Hepatocyte (in vitro differentiated cells): ENCODE measurements at places on chromosomes 6 and 20. TPM values are rescaled to one million over a fixed set of nuclear protein-coding genes. Genes with fewer than 3 reads are reported as not detected.

RBCK1 gene
- total RNA-seq, result 56.8 and 76.4 TPM in 2 replicates

MAP1LC3A gene
- total RNA-seq, result 28.1 and 32.1 TPM in 2 replicates

SALL4 gene
- 12.7 and 14.9 TPM in 2 replicates for total RNA-seq

CSTF1 gene
- 34.8 and 38.6 TPM in 2 replicates for total RNA-seq

ESR1 gene
- total RNA-seq, result 0.07 and 0.08 TPM in 2 replicates

DNA sequence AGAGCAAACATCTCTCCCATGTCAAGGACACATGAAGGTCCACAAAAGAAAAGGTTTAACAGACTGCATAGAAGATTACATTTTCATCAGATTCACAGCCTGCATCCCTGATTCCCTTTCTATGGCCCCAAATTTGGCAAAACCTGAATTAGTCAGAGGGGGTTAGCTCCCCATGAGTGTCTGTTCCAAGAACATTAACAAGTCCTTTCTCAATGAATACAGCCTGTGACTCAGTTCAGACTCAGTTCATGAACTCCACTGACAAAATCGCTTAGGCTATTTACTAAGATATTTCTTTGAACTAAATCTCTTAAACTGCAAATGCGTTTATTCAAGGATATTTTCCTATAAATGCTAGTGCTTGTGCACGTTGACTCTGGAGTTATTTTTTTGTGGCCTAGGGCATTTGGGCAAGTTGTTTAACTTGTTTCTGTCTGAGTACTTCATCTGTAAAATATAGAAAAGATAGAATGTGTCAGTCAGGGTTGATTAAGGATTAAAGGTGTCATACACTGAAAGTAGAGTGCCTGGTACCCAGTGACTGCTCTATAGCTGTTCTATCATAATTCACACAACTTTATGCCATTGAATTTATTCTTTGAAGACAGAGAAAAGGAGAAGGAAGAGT lies 422.6 kb downstream of the HTR1B start:
- H3K27me3 ChIP-seq, result no peaks in the 10 kb centered on the region
- H3K4me1 ChIP-seq, result no peaks in the 10 kb centered on the region
- no peak overlapping the region for H3K27ac ChIP-seq
- DNase-seq, result no peak
- no peak overlapping the region for H3K4me3 ChIP-seq

DNA sequence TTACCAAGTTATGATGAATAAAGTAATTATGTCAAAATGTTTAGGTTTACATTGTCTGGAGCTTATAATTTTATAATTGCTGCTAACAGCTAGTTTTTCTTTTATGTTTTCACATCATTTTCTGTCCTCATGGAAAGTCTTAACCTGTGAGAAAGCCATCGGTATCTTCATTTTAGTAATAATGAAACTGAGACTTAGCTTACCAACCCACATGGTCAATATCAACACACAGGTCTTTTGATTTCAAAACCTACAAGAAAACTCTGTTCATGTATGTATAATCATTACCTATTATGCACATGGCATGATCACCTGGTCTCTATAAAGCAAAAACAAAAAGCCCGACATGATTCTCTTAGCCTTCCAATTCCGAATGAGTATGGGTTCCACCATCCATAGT lies 61.9 kb downstream of the KCNQ5 start:
- DNase-seq, result no peak
- H3K4me3 ChIP-seq, result no peak overlapping the region
- H3K4me1 ChIP-seq, result no peaks in the 10 kb centered on the region
- no peaks in the 10 kb centered on the region for H3K27me3 ChIP-seq
- H3K27ac ChIP-seq, result no peak overlapping the region
- H3K36me3 ChIP-seq, result no peaks in the 10 kb centered on the region

DNA sequence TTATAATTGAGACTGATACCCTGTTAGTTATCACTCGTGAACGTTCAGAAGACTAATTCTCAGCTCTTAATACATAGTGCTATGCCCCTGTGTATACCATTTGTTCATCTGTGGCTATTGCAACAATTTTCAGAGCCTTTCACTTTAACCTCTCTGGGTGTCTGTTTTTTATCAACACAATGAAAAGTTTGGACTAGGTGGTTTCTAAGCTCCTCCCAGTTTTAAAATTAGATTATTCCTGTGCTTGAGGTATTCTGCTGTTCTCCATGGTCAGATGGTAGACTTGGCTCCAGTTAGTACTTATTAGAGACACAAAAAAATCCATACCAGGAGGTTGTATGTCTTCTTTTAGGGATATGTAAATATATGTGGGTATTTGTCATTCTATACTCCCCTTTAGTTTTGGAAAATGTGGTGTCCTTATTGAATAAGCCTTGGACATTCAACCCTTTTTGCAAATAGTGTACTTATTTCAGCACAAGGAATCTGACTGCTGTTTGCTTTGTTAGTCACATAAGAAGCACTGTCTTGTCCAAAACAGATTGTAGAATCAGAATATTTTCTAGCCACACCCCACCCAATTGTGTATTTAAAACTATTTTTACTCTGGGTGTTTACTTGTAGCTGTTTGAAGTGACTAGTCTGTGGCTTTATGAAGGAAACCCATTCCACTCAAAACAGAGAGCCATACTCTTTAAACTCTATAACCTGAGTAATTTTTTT lies 2.0 kb upstream of the COL10A1 start:
- no peak overlapping the region for H3K27ac ChIP-seq
- no peaks in the 10 kb centered on the region for H3K4me1 ChIP-seq
- no peak for DNase-seq
- H3K36me3 ChIP-seq, result no peaks in the 10 kb centered on the region
- no peak overlapping the region for H3K4me3 ChIP-seq

GRCh38 chr20:38222231-38222922 lies 38.2 kb downstream of the KIAA1755 start:
- H3K36me3 ChIP-seq, result no peaks in the 10 kb centered on the region
- peak; percentile 79 for DNase-seq
- H3K27me3 ChIP-seq, result no peaks in the 10 kb centered on the region
- H3K27ac ChIP-seq, result peak overlapping the region; percentile 20

DNA sequence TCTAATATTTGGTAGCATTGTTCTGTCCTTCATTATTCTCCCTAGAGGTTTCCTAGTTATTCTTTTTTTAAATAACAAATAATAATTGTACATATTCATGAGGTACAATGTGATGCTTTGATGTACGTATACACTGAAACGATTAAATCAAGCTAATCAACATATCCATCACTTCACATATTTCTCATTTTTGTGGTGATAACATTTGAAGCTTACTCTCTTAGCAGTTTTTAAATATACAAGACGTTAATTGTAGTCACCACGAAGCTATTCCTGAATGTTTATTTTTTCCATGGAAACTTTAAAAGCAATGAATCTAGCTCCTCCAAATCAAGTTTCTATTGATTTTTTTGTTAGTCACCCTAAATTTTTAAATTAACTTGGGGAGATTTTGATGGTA lies 116.5 kb upstream of the PRND start:
- DNase-seq, result no peak
- H3K4me1 ChIP-seq, result peaks cover 21% of the 10 kb centered on the region
- no peaks in the 10 kb centered on the region for H3K36me3 ChIP-seq

DNA sequence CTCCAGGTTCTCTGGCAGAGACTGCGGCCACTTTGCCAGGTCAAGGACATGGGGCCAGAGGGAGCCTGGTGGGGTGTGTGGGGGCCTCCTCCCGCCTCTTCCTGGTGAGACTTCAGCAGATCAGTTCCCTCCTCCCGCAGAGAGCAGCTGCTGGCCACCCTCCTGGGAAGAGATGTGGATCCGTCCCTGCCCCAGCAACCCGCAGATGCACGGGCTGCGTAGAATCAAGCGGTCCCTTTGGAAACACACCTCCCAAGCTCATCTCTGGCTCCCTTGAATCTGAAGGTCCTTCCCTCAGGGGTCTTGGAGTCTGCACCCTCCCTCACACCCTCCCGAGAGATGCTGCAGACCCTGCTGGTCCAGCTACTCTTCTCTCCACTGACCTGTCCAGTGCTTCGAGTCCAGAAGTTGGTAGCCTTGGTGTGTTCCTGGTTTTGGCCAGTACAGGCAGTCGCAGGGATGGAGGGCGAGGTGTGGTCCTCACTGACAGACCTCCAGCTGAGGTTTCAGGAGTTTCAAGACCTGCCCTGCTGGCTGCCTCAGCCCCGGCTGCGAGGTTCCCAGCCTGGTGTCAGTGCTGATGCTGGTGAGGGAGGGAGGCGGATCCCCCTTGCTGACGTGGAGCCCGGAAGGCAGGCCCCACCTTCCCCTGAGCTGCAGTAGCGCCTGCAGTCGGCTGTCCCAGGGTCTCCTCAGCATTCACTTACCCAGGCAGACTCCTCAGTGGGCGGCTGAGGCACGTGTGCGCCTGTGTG lies at the start of gene NPBWR2:
Gene NPBWR2, minus strand, starts transcription at position 585 of the 755 bp plus-strand sequence. CDS start 734 bp downstream, outside the sequence.
- no peak within 1 kb of the TSS for H3K4me3 ChIP-seq
- no peak within 1 kb of the TSS for H3K27ac ChIP-seq
- no peaks in the 10 kb centered on the region for H3K36me3 ChIP-seq
- peaks cover 14% of the 10 kb centered on the region for H3K27me3 ChIP-seq
- DNase-seq, result no peak

DNA sequence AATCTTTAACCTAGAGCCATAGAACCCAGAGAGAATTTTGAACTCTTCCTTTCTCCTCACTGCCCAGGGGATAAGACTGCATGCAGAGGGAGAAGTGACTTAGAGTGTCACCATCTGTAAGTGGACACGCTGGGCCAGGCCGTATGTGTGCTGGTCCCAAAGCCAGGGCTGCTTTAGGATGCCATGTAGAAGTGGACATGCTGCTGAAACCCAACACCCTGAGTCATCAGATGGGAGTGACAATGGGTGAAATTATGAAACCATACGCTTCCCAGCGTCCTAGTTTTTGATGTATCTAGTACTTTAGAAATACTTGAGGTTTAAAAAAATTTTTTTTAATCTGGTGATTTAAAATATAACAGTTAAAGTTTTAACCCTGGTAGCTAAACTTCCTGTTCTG lies 191.1 kb downstream of the FNDC1 start:
- H3K4me3 ChIP-seq, result no peak overlapping the region
- no peaks in the 10 kb centered on the region for H3K27me3 ChIP-seq
- no peaks in the 10 kb centered on the region for H3K4me1 ChIP-seq
- no peak overlapping the region for H3K27ac ChIP-seq
- no peak for DNase-seq
- no peaks in the 10 kb centered on the region for H3K36me3 ChIP-seq

DNA sequence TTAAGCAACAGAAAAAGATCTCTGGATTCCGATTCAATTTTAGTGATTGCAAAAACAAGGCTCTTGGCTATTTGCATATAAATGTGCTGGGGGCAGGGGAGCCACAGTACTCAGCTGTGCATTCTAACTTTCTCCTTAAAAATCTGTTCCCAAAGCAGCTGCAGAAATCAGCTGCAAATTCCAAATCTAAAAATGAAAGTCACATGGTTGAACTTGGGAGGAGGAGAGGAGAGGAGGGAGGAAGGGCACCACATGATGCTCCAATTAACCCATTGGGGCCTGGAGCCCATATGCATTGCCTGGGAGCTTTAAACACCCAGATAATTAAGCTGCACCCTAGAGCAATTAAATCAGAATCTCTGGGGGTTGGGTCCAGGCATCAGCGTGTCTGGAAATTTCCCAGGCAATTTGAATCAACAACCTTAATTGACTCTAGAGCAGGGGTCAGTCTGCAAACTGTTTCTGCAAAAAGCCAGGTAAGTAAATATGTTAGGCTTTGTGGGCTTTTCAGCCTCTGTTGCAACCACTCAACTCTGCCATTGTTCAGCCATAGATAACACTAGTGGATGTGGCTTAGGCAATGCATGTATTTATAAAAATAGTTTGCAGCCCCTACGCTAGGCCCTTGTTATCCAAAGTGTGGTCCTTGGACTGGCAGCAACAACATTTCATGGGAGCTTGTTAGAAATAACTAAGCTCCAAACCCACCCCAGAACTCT lies 508.1 kb downstream of the KIF16B start:
- H3K4me1 ChIP-seq, result peaks cover 10% of the 10 kb centered on the region
- no peak overlapping the region for H3K4me3 ChIP-seq
- no peaks in the 10 kb centered on the region for H3K27me3 ChIP-seq
- H3K27ac ChIP-seq, result no peak overlapping the region
- no peaks in the 10 kb centered on the region for H3K36me3 ChIP-seq
- DNase-seq, result no peak

- DNase-seq, result no peak
- peaks cover 98% of the 10 kb centered on the region for H3K27me3 ChIP-seq
- H3K4me1 ChIP-seq, result peaks cover 25% of the 10 kb centered on the region
- H3K4me3 ChIP-seq, result no peak overlapping the region
- H3K27ac ChIP-seq, result no peak overlapping the region
These were observed 2.1 kb upstream of the TBXT start for GRCh38 chr6:166169549-166170421.

- no peaks in the 10 kb centered on the region for H3K36me3 ChIP-seq
- peaks cover 26% of the 10 kb centered on the region for H3K4me1 ChIP-seq
- H3K27me3 ChIP-seq, result no peaks in the 10 kb centered on the region
- H3K27ac ChIP-seq, result peak overlapping the region; percentile 89
These were observed 20.7 kb upstream of the UTRN start for GRCh38 chr6:144264270-144265060.

- no peak overlapping the region for H3K27ac ChIP-seq
- H3K4me3 ChIP-seq, result no peak overlapping the region
- no peak for DNase-seq
- no peaks in the 10 kb centered on the region for H3K36me3 ChIP-seq
- H3K4me1 ChIP-seq, result no peaks in the 10 kb centered on the region
These were observed 2.6 kb upstream of the IPCEF1 start for GRCh38 chr6:154359161-154359574.

- H3K4me1 ChIP-seq, result no peaks in the 10 kb centered on the region
- H3K27ac ChIP-seq, result no peak overlapping the region
- H3K36me3 ChIP-seq, result no peaks in the 10 kb centered on the region
- no peak for DNase-seq
- H3K27me3 ChIP-seq, result no peaks in the 10 kb centered on the region
These were observed 170.3 kb downstream of the TSHZ2 start for GRCh38 chr20:53142225-53143127.
